ENCODE measurements at places on chromosomes 2 and 18.

- no peak for DNase-seq
These were observed 47.6 kb downstream of the PLB1 start for GRCh38 chr2:28543316-28544035.

- DNase-seq, result no peak
These were observed 186.1 kb downstream of the HDAC4 start for GRCh38 chr2:239214725-239215124.

DNA sequence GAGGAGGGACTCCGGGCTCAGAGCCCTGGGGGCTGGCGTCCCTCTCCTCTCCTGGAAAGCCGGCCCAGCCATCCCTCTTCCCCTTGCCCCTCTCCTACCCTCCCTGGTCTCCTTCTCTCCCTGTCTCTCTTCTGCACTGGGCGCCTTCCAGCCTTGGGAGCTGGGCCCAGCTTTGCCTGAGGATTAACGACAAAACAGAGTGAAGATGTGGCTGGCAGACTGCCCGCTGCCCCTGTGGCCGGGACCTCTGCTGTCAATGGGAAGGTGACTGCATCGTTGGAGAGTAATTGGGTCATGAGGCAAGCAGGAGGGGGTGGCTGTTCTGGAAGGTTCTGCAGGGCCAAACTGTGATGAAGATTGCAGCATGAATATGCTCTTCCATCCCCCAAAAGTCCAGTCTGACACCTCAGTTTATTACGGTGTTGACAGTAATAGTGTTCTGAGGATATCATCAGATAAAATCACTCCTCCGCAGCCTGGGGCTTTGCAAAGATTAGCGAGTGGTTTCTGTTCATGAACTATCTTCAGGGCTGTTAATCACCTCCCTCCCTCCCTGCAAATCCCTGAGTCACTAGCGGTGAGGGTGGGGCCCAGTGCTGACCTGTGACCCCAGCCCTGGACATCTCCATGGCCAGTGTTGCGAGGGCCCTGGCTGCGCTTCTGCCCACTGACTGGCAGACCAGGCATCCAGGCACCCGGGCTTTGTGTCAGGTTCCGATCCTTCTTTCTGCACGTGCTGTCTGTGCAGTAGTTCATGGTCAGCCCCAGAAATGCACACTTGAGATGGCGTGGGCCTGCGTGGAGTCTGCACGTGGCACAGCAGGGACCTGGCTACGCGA lies 23.0 kb downstream of the RTP5 start:
- no peak for DNase-seq

DNA sequence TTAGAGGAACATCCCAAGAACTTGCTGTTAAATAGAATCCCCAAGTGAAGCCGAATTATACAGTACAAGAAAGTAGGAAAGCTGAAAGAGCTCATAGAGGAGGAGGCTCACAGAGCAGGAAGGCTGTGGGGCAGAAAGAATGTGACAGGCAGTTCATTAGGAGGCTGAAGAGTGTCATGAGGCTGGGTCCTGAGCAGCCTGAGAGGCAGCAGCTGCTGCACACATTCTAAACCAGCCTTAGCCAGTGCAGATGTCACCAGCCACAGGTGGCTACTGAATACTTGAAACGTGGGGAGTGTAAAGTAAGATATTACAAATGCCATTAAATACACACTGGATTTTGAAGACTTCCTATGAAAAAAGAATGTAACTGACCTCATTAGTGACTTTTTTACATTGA lies 490.2 kb upstream of the KLHL29 start:
- DNase-seq, result no peak

DNA sequence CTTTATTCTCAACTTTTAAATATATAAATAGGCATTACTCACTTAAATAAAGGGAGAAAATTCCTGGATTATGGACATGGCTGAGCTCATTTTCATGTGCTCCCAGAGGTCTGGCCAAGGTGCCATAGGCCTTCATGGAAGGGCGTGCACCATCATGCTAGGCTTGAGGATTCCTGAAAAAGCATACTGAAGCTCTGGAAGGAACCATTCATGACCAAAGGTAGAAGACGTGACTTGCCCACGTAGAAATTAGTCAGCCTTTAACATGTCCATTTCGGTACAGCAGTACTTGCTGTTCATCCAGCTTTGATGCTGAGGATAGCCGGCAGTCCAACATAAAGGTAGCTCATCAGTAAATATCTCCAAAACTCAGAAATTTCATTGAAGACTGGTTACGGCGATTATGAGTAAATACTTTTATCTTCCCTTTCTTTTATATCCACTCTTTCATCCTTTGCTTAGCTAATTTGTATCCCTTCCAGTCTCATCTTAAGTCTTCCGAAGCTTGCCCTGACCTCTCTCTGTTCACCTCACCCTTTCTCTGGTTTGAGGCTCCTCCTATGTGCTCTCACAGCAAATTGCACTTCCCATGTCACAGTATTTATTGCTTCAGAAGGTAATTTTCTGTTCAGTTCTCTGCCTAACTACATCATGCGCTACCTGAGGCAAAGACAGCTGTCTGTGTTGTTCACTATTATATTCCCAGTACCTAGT lies 32.3 kb upstream of the ASNSD1 start:
- no peak for DNase-seq

GRCh38 chr2:176923205-176923604 lies 289.4 kb upstream of the HNRNPA3 start:
- DNase-seq, result no peak

- DNase-seq, result no peak
These were observed 108.1 kb downstream of the LYPD6 start for GRCh38 chr2:149438330-149438960.

DNA sequence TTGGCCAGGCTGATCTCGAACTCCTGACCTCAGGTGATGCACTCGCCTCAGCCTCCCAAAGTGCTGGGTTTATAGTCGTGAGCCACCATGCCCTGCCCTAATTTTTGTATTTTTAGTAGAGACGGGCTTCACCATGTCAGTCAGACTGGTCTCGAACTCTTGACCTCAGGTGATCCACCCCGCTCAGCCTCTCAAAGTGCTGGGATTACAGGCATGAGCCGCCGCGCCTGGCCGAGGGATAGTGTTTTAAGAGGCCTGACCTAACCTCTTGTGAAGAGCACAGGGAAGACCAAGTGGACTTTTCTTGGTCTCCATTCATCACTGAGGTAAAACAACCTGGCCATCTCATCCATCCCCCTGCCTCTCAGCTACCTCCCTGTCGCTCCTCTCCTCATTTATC lies 29.7 kb downstream of the SIX2 start:
- DNase-seq, result no peak

DNA sequence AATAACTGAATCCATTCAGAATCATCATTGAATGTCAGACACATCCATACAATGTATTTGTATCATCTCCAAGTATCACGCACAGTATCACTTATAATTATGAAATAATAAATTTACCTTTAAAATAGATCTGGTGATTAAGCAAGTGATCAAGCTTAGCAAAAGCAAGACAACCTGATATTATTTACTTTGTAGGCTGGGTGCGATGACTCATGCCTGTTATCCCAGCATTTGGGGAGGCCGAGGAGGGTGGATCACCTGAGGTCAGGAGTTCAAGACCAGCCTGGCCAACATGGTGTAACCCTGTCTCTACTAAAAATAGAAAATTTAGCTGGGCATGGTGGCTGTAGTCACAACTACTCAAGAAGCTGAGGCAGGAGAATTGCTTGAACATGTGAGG lies 421.0 kb upstream of the NETO1 start:
- no peak for DNase-seq

DNA sequence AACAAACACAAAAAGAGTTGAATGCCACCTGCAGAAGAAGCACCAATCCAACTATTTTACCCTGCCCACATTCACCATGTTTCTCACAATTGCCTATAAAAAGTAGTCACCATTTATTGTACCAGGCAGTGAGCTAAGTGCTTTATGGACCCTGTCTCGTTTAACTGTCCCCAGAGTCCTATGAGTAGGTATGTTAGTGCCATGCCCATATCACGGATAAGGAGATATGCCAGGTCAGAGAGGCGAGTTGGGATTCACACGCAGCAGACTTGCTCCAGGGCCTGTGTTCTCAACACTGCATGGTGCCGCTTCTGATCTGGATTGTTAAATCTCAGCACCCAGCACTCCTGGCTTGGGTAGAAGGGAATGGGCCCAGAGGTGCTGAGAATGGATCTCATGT lies 49.1 kb upstream of the CYP1B1 start:
- DNase-seq, result no peak

DNA sequence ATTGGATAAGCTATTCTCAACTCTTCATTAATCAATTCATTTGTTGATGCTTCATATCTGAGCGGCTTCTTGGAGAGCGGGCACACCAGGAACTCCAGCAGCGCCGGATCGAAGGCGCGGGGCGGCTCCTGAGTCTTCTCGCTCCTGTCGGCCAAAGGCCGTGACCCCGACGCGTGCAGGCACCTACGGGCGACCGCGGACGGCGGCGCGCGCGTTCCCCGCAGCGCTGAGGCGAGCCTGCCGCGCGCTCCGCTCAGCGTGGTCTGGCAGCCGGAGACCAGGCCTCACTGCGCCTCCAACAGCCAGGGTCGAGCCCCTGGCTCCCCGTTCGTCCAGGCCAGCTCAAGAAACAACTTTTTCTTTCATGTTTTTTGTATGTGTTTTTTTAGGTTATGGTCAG lies 97.5 kb downstream of the ICA1L start:
- no peak for DNase-seq

GRCh38 chr2:149219856-149220255 lies 110.5 kb upstream of the LYPD6 start:
- DNase-seq, result no peak

DNA sequence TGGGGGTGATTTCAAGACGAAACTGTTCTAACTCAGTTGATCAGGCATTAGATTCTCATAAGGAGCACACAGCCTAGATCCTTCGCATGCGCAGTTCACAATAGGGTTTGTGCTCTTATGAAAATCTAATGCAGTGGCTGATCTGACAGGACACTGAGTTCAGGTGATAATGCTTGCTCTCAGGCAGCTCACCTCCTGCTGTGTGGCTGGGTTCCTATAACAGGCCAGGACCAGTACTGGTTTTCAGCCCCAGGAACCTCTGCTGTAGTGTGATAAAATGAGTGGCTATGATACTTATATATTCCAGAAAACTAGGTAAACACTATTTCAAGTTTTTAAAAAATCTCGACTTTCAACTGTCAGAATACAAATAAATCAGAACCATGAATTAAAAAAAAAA lies 271.4 kb downstream of the GALNT13 start:
- no peak for DNase-seq

GRCh38 chr2:233980955-233981561 lies 63.9 kb downstream of the TRPM8 start:
- no peak for DNase-seq

DNA sequence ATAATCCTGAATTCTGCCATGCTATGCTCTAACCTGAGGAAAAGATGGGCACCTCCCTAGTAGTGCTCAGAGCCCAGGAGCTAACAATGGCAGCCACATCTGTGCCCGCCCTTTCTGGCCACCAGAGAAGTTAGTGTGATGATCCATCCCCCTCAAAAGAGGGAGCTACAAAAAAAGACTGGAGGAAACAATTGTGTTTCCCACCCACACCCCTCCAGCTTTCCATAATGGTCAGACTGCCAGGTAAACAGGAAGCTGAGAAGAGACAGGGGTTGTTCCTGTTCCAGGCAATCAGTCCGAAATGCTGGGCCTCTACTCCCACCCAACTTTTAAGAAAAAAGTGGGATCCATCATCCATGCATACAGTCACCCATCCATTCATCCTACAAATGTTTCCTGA lies 3.2 kb downstream of the TBC1D8 start:
- no peak for DNase-seq

- no peak for DNase-seq
These were observed 65.7 kb upstream of the RTN4 start for GRCh38 chr2:55115761-55116597.

DNA sequence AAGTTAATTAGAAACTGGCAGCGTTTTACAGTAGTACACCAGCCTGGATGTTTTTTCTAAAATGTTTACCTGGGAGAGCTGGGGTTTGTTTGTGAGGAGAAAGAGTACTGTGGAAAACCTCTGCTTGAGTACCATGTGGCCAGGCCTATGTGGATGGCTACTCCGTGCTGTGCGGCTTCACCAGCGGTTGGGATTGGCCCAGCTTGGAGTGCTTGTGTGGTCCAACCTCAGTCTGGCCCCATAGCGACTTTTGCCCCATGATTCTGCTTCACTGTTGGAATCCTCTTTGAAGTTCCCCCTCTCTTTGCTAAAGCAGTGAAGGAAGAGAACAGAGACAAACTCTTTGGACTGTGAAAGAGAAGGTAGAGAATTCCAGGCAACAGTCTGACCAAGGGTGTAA lies 15.9 kb downstream of the CD8A start:
- DNase-seq, result no peak

- DNase-seq, result no peak
These were observed 80.9 kb upstream of the PHLPP1 start for GRCh38 chr18:62634458-62634857.

GRCh38 chr2:99481941-99482340 lies 7.9 kb downstream of the REV1 start:
- DNase-seq, result peak; percentile 14

DNA sequence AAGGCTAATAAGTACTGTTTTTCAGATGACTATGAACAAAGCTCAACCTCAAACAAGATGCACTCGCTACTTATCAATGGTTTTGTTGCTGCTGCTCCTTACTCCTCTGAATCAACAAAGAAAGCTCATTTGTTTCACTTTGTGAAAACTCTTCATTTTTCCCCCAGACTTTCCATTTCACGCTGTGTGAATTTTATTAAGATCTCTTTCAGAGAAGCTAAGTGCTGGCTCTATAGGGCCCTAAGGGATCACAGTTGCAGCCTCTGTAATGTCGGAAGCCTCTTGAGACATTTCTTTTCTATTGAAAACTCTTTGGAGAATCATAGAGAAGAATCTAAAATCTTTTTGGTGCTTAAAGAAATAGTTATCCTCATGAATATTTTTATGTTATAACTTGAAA lies 209.8 kb downstream of the CD226 start:
- no peak for DNase-seq

- DNase-seq, result no peak
These were observed 19.4 kb downstream of the SFTPB start for GRCh38 chr2:85648619-85649018.

DNA sequence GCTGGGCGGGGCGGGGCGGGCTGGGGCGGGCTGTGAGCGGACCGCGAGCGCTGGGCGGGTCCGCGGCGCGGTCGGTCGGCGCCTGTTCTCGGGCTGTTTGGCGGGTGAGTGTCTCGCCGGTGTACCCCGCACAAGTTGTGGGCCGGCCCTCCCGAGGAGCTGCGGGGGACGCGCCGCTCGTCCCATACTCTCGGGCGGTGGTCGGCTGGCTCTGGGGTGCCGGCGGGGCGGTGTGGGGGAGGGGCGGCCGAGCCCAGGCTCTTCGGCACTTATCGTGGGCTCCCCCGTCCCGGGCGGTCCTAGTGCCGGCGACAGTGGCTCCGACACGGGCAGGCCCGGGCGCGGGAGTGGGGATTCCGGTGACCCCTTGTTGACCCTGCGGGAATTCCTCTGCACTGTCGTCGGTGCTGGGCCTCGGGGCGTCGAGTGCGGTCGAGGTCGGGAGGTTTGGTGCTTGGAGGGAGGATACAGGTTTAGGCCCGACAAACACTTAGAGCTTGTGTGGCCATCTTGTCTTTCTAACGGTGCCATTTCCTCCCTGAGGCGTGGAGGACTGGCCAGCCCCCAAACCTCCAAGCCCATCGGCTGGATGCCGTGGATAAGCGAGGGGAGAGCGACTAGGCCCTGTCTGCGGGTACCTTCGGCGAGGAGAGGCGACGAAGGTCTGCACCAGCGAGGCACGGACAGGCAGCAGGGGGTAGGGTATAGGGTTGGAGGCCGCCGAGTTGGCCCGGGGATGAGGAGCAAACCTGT lies at the start of gene SEPTIN2:
TSS of gene SEPTIN2 (plus strand) at position 47 of the 753 bp plus-strand sequence. CDS start 8,308 bp downstream, outside the sequence.
- DNase-seq, result no peak

- no peak for DNase-seq
These were observed 43.0 kb upstream of the CHMP1B start for GRCh38 chr18:11808001-11808855.

GRCh38 chr2:231102772-231103171 lies 22.1 kb downstream of the HTR2B start:
- DNase-seq, result no peak

GRCh38 chr18:36130883-36131653 lies 1.4 kb downstream of the ELP2 start:
- DNase-seq, result no peak

Measured in heart right ventricle (tissue), 16 donors.